ENCODE measurements at places on chromosomes 6 and 20. TPM values are rescaled to one million over a fixed set of nuclear protein-coding genes. Genes with fewer than 3 reads are reported as not detected.

The TFAP2A gene
- 0.10 TPM for total RNA-seq

The GGTLC1 gene
- total RNA-seq: not detected

The EGFL8 gene
- 9.2 TPM for total RNA-seq

The VSTM2L gene
- total RNA-seq: 1.3 TPM

The SSTR4 gene
- total RNA-seq: not detected

The RNF146 gene
- 28.8 TPM for total RNA-seq

The TRIM10 gene
- not detected for total RNA-seq

The GUCA1A gene
- total RNA-seq: 5.2 TPM

The RHAG gene
- not detected for total RNA-seq

The SUMO4 gene
- 1.3 TPM for total RNA-seq

The CCN6 gene
- not detected for total RNA-seq

The CST5 gene
- total RNA-seq: not detected

The ACTR5 gene
- total RNA-seq: 14.1 TPM

The VGLL2 gene
- total RNA-seq: 0.13 TPM

The JPH2 gene
- total RNA-seq: 1.5 TPM

The NFS1 gene
- total RNA-seq: 26.1 TPM

The TRIM40 gene
- total RNA-seq: not detected

The SPINT3 gene
- not detected for total RNA-seq

The SNX5 gene
- total RNA-seq: 181 TPM

The SLC17A3 gene
- not detected for total RNA-seq

The BPIFA1 gene
- not detected for total RNA-seq

The FLRT3 gene
- 0.80 TPM for total RNA-seq

The WFDC10B gene
- total RNA-seq: 0.54 TPM

The GNMT gene
- 1.8 TPM for total RNA-seq

The BTNL2 gene
- total RNA-seq: not detected

The BPIFB1 gene
- total RNA-seq: not detected

The RAB44 gene
- total RNA-seq: not detected

The SYNJ2 gene
- total RNA-seq: 13.5 TPM

The HSPA1L gene
- total RNA-seq: 1.9 TPM

The RTF2 gene
- total RNA-seq: 51.4 TPM

The HINT3 gene
- total RNA-seq: 7.7 TPM

The SALL4 gene
- total RNA-seq: 231 TPM

All from H1 (cell line).